T-cell (primary cell): ENCODE measurements at places on chromosomes 11 and 22. TPM values are rescaled to one million over a fixed set of nuclear protein-coding genes. Genes with fewer than 3 reads are reported as not detected.

DNA sequence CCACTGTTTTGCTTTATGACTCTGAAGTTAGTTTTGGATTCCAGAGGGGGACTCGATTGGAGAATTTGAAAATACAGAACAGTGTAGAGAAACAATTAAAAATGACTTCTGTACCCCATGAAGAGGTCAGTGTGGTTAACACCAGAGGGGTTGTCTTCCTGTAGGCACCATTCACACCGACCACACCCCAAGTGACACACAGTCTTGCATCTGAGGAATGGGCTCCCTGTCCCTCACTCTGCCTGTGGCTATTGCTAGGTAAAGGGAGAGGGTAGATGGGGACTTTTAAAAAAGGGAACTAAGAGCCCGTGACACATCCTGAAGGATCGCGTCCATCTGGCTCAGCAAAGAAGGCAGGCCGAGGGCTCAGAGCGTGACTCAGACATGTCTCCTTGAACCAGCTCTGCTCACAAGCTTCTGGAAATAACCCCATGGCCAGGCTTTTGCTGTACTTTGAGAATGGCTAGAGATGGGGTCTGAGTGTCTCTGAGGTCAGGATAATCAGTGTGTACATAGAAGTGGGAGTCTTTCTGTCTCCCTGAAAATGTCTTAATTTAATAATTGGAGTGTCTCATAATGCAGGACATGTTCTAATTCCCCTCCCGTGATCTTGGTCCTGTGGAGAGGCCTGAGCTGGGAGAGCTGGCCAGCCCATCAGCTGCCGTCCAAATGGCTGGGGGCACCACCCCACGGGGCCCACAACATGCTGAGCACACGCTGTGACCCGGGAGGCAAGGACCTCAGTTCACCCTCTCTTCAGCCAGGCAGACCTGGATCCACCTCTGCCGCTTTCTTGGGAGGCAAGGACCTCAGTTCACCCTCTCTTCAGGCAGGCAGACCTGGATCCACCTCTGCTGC, 39.3 kb downstream of the SGSM1 start:
- H3K4me3 ChIP-seq: no peak overlapping the region
- H3K27ac ChIP-seq: no peak overlapping the region
- H3K27me3 ChIP-seq: peaks cover 4% of the 10 kb centered on the region

Gene C11orf86
- not detected for total RNA-seq

GRCh38 chr22:50262460-50262911, 1.0 kb upstream of the MAPK12 start:
- no peaks in the 10 kb centered on the region for H3K36me3 ChIP-seq
- H3K27me3 ChIP-seq: no peaks in the 10 kb centered on the region
- peaks cover 18% of the 10 kb centered on the region for H3K4me1 ChIP-seq
- H3K4me3 ChIP-seq: no peak overlapping the region
- DNase-seq: no peak

DNA sequence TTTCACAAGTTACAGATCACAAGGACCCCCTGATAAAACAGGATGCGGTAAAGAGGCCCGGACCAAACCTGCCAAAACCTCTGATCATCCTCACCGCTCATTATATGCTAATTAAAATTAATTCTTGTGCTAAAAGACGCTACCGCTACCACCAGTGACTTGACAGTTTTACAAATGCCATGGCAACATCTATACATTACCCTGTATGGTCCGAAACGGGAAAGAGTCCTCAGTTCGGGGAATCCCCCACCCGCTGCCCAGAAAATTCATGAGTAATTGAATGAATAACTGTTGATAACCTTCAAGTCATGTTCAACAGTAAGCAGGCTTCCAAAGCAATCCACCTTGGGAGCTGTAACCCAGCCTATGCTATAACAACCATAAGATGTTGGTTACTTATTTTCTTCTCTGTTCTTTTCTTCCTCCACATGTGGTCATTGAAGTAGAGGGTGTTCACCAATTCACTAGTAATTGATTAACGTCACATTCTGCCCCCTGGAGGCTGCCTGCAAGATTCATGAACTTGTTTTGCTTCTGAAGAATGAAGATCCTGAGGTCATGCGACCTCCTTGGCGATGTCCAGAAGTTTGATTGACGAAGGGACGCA, 20.6 kb downstream of the APOBEC3H start:
- H3K27ac ChIP-seq: peak overlapping the region; percentile 91
- no peaks in the 10 kb centered on the region for H3K36me3 ChIP-seq
- DNase-seq: peak; percentile 57
- peak overlapping the region; percentile 7 for H3K4me3 ChIP-seq

Gene KCNE3
- total RNA-seq: not detected

Gene HORMAD2
- total RNA-seq: not detected

- DNase-seq: no peak
- no peaks in the 10 kb centered on the region for H3K36me3 ChIP-seq
- no peak overlapping the region for H3K4me3 ChIP-seq
- peaks cover 10% of the 10 kb centered on the region for H3K27me3 ChIP-seq
- no peak overlapping the region for H3K27ac ChIP-seq
Measured at GRCh38 chr22:35114131-35114980, 48.4 kb downstream of the ISX start.

DNA sequence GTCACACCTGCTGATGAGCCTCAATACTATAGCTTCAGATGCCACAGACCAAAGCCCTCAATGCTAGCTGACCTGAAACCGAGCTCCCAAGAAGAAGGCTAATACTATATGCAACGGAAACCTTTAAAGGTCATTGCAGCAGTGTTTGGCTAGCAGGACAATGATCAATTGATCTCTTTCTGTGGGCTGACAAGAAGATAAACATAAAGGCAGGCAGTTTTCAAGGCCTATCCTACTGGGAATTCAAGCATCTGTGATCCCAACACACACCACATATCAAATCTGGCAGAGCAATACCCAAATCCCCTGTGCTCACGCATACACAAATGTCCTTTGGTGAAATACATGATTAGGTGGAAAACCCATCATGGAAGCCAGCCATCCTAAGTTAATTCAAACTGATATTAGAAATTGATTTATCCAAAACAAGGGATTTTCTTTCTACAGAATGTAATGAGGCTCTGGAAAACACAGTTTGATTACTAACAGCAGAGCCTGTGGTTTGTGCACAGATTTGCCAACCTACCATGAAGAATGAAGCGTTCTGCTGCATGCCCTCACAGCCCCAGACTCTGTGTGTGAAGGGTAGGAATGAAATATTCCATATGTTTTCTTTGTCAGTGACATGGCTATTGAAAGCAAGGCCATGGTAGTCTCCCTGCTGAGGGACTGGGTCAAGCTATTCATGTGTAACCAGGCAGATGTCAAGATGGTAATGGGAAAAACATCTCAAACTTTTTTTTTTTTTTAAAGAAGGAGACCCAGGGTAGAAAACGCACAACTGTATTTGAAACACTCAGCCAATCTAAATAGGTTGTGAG, 12.2 kb downstream of the LGR4 start:
- H3K4me1 ChIP-seq: no peaks in the 10 kb centered on the region
- no peak for DNase-seq
- no peaks in the 10 kb centered on the region for H3K36me3 ChIP-seq
- no peaks in the 10 kb centered on the region for H3K27me3 ChIP-seq
- no peak overlapping the region for H3K27ac ChIP-seq

Gene C22orf15
- 1.6 TPM for total RNA-seq
